ENCODE measurements at places on chromosomes 1 and 21.

DNA sequence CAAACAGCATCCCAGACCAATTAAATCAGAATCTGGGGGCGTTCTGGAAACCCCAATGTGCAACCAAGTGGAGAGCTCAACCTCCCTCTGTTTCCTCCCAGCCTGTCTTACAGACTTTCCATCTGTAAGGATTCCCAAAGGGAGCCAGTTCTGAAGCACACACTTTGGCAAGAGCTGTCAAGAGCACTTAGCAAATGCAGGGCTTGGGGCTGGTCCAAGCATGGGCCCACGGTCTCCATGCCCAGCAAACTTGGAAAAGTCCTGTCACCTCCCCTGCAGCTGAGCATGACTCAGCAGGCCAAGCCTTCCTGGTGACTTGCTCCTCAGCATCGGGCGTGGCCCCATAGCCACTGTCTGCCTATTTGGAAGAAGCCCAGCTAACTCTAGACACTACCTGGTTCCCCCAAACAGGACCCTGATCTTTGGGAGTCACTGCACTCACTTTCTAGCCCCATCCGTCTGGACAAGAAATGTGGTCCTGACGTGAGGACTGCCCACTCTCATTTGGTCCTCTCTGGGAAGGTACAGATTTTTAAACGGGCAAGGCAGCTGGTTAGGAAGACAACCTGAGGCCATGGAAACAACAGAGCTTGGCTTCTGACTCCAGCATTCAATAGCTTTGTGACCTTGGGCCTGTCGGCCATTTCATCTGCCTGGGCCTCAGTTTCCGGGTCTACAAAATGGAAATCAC is 16.9 kb downstream of the SLC2A1 start:
- no peak for DNase-seq

GRCh38 chr21:17435565-17436543 is 77.0 kb upstream of the CXADR start:
- no peak for DNase-seq

GRCh38 chr1:155329980-155330598 is 9.4 kb downstream of the RUSC1 start:
- no peak for DNase-seq

GRCh38 chr1:97668945-97669344 is 251.9 kb downstream of the DPYD start:
- DNase-seq: no peak

DNA sequence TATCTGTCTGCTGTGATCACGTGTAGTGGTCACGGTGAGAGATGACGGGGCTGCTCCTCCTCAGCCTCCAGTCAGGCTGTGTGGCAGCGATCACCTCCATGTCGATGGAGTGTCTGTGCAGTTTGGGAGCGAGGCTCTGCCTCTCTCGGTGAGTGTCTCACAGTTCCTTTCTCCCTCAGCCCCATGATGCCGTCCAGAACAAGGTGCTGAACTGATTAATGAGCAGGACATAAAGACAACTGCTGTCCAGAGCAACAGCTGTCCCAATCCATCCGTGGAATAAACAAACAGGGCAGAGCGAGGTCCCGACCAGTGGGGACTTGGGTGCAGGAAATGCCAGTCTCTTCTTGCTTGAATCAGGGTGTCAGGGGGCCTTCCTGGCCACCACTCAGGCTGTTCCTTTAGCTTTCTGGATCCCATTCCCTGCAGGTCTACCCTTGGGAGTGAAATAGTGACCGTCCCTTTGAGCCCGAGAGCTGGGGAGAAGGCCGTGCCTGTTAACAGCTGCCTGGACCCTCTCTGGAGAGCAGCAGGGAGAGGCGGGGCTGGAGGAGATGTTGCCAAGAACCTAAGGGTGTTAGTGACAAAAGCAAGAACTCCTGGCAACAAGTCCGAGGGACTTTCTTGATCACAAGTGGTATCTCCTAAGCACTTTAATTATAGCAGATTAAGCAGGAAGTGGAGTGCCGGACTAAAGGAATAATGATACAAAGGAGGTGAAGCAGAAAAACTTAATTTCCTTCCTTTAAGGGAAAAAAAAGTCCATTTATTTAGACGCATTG is 443.9 kb downstream of the KIF26B start:
- DNase-seq: no peak

DNA sequence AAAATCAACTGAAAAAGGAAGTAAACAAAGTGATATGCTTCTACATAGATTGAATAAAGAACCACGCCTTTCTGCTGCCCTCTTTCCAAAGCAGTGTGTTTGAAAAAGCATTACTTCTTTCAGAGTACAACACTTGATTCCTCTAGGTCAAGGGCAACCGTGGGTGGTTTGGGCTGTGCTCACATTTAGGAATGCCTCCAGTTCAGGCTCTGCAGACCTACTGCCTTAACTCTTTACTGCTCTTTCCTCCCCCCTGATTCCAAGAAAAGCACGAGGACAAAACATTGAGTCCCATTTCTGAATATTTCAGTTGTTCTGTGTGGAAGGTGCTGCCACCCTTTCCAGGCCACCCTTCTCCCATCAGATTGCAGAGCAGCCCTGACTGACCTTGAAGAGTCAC is 45.2 kb downstream of the ADAMTS1 start:
- no peak for DNase-seq

DNA sequence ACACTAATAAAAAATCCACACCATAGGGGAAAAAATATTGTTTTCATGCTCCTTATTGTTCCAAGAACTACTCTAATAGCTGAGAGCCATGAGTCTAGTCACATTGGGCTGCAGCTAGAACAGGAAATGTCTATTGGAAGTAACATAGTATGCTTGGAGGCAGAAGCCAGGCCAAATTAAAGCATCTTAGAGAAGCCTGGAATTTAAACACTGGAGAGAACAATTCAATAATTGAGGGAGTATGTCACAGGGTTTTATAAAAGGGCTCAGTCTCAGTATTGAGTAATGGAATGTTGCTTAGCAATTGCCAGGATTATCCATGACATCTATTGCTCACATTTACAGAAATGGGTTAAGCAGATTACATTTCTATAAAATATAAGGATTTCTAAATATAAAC is 471.3 kb downstream of the LMO4 start:
- no peak for DNase-seq

- no peak for DNase-seq
Observed at GRCh38 chr1:44262414-44262813, 49.1 kb downstream of the DMAP1 start.

GRCh38 chr1:14571810-14572767 is 26.4 kb upstream of the KAZN start:
- no peak for DNase-seq

All from esophagus squamous epithelium (tissue), 5 donors.